ENCODE measurements at places on chromosomes 12 and 14.

- DNase-seq: no peak
These were observed 131.4 kb downstream of the RPAP3 start for GRCh38 chr12:47574252-47575021.

GRCh38 chr12:4424422-4424821 lies 21.2 kb downstream of the FGF6 start:
- no peak for DNase-seq

DNA sequence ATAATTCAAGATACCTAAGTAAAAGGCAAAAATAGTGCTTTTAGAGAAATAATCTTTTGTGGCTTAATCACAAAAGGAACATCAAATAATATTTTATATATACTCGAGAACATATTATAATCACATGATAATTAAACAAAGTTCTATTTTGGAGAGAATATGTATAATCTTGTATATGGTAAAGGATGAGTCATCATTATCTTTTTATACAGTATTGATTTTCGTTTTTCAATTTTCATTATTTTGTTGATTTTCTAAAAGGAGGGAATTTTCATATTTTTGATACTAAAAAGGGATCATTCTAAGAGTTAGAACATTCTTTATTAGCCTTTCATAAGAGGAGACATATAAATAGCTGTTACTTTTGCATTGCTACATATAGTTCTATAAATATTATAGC lies 77.3 kb upstream of the TTC7B start:
- no peak for DNase-seq

DNA sequence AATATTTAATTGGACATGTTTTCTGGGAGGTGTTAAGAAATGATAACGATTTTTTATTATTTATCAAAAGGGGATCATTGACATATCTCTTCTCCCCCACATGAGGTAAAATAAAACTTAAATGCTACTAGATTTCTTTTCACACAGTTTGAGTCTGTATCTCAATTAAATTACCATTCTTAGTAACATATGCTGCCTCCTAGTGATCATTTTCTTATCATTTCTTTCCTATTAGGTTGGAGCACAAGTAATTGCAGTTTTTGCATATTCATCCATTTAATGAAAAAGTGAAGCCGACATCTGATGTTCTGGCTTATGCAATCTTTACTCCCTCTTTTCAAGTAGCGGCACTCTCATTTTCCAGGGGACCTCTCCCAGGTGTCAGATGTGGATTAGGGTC lies 24.9 kb downstream of the PUS7L start:
- DNase-seq: no peak

GRCh38 chr14:36223558-36223957 lies 47.0 kb upstream of the PTCSC3 start:
- DNase-seq: no peak

GRCh38 chr14:65867333-65867732 lies 454.8 kb downstream of the FUT8 start:
- DNase-seq: no peak

DNA sequence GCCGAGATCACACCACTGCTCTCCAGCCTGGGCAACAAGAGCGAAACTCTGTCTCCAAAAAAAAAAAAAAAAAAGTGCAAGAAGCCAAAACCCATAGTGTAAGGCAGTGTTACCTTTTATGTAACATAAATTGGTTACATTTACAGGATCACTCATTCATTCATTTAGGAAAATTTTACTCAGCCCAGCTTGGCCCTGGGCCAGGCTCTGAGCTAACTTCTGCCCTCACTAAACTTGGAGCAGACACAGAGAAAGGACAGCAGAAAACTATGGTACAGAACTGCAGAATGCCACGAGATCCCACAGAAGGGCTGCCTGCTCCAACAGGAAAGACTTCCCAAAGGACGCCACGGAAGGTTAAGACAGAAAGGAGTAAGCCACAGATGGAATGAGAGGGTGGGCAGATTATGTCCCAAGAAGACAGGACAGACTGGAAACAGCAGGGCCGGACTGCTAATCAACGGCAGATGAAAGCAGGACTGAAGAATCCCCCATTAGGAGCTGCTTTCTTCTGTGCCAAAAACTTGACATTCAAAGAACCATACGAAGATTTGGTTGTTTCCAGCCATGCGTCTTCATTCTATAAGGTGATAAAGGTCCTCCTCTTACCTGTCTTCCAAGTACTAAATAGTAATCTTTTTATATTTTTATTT lies 18.9 kb downstream of the PPP1R13B start:
- DNase-seq: no peak

DNA sequence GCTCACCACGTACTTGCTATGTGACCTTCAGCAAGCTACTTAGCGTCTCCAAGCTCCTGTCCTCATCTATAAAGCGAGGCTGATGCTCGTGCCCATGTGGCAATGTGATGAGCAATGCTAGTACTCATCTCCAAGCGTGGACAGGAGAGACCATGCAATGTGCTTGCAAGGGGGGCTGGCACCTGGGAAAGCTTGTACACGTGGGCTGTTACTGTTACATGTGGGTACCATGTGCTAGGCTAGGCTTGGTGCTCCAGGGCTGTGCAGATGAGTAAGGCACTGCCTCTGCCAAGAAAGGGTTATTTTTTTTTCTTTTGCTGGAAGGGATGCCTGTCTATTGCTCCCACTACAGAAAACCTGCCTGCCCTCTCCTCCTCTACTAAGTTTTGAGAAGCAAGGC lies 46.6 kb downstream of the TSPAN11 start:
- DNase-seq: no peak

DNA sequence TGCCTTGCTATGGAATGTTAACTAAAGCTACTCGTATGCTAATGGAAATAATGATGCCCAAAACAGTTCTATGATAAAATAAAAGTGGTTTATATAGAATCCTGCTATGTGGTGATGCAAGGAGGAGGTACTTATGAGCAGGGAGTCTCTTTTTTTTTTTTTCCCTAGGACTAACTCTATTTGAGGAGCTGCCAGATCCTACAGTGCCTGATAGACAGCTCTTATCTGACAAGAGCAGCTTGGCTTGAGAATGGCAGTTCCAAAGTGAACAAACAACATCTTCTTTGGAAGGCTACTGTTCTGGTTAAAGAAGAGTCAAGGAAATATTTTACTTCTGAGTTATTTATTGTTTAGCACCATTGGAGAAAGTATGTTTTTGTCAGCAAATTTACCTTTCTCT lies 10.2 kb upstream of the ACSM4 start:
- DNase-seq: no peak

DNA sequence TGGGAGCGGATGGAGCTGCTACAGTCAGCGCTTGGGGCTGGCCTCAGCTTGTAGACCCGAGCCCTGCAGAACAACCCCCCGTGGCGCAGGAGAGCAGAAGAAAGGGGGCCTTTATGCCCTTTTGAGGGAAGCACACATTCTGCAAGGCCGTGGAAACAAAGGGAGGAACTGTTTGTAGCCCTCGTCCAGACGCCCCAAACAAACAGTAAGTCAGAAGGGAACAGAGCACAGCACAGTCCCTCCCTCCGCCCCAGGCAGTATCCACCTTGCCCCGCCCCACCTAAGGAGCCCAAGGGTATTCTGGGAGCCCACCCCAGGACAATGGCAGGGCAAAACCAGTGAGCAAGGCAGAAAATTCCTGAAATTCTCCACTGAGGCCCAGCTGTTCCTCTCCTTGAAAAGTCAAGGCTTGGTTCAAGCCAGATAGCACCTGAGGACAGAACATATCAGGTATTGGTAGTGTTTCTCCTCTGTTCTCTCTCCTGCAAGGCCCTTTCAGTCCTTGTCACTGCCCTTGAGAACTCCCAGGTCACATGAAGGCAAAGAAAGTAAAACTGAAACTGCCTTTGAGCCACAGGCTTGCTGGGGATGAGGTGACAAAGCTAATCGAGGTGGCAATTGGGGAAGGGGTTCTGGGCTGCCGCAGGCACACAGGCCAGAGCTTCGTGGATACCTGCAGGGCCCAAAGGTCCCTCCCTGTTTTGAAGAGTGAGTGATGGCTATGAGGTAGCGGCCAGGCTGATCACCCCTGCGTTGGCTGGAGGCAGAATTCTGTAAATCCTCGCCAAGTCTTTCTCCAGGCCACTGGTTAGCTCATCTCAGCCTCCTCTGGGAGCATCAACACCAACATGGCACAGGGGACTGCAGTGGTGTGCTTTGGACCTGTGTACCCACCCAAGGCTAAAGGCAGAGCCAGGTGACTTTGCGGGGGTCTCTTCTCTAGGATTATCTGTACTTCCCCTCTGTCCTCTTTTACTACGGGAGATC lies 499 bp downstream of the DGLUCY start:
- peak; percentile 87 for DNase-seq

DNA sequence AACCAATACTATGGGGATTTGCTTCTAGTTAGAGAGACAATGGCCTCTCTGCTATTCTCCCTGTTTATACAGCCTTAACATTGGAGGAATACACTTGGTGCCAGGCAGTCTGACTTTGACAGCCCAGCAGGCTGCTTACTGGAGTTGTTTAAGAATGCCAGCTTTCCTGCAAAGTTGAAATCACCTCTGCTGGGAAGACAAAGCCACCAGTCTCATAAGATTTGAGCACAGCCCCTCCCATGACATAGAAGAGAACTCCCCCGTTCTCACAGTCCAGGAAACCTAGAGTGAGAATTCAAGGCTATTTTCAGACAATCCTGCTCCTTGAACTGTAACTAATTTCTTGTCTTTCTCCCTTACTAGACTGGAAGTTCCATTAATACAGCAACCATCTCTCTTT lies 21.1 kb upstream of the CATSPERB start:
- DNase-seq: no peak

- DNase-seq: no peak
These were observed 251.5 kb downstream of the FOXN3 start for GRCh38 chr14:89165189-89166181.

DNA sequence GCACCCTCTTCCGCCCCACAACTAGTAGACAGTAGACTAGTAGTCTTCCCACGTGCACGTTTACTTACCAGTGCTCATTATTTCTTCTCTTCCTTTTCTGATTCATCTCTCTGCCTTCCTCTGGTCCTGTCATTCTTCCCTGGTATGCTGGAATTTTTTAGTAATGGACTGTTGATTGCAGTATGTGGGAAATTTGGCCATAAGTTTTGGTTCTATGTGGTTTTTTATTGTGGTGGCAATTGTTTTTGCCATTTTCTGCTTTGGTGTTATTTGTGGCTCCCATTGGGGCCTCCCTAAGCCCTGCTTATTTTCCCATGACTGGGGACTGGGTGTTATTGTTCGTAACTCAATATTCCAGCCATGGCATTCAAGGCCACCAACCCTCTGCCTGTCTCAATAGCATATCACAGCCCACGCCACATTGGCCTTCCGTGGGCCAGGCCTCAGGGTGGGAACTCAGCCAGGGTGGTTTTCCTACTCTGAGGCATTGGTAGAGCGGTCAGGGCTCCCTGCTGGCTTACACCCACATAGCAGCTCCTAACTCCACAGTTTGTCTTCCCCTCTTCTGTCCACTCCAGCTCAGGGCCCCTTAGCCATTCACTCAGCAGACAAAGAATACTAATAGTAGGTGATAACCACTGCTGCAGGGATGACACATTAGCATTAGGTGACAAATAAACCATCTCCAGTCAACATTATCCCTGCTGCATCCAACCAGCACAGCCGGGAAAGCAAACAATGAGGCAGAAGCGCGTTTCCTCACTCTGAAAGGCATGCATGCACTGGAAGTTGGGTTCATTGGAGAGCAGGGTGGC lies 321.5 kb downstream of the CACNA1C start:
- DNase-seq: no peak

Measured in activated CD8-positive, alpha-beta memory T cell treated with anti-CD3 and anti-CD28 coated beads, Interleukin-2, amount 50 U/mL, for 48 hours (primary cell).